ENCODE measurements at places on chromosomes 3 and 15.
A peak's percentile ranks its signal among the peaks of the same experiment; 100 is the strongest.

GRCh38 chr3:78116874-78117273, 1077.0 kb downstream of the ROBO2 start:
- DNase-seq: no peak

- no peak for DNase-seq
These were observed 39.4 kb downstream of the WWTR1 start for GRCh38 chr3:149618151-149619123.

DNA sequence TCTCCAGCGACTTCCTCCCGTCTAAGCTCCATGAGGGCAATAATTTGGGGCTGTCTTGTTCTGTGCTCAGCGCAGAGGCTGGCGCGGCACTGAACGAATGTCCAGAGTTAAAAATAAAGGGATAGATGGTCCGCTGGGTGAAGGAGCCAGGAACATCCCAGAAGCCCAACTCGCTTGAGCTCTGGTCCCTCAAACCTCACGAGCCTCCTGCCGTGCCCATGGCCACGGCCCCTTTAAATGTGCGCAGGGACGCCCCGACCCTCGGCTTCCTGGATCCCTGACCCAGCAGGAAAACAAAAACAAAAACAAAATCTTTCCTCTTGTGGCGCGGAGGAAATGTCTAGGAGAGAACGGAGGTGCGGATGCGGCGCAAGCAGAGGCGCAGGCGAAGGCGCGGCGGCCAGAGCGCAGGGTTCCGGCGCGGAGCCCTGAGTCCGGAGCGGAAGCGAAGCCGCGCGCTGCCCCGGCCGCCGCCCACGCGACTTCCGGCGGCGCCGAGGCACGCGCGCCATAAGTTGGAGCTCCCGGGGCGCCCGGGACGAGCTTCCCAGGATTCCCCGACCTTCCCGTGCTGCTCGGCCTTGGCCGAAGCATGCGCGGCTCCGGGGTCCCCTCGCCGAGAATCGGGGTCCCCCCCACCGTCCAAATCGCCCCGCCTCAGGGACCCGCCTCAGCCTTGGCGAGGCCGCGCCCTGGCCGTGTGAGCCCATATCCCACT, 52.9 kb upstream of the WNT7A start:
- DNase-seq: no peak

GRCh38 chr3:21174461-21174860, 576.5 kb downstream of the ZNF385D start:
- DNase-seq: no peak

DNA sequence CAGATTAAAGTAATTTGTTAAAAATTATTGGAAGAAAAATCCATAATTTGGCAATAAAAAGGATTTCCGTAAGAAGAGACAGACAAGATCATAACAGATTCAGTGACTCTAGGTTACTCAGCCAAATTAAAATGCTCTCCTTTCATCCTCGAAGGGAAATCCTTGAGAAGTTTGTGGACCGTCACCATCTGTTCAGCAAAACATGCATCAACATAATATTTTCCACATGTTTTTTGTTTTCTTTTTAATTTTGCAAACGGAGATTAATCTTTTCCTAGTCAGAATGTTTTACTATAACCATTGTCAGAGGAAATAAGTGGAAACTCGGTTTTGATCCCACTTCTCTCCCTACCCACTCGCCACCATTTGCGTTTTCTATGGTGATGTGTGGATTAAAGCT, 128.3 kb downstream of the TMCO5A start:
- no peak for DNase-seq

GRCh38 chr3:129576514-129577352, 29.7 kb downstream of the PLXND1 start:
- DNase-seq: peak; percentile 29

Measured in activated CD8-positive, alpha-beta memory T cell treated with anti-CD3 and anti-CD28 coated beads for 1 hour (primary cell).